Fibroblast of skin of scalp (primary cell): ENCODE measurements at places on chromosomes 2 and 18.

DNA sequence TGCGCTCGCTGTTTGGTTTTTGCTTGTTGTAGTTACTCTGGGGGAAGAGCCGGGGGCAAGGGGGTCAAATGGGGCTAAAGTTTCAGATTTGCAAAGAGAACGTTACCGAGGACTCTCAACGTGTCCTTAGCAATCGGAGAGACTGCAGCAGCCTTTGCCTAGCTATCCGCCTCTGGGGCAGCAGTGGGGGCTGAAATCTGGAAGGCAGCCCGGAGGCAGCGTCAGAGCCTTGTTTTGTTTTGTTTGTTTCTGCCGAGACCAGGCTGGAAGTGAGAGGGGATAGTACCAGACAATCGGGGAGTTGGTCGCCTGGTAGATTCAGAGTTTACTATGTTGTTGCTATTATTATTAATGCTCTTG is 1.2 kb downstream of the CDH20 start:
- DNase-seq = no peak

DNA sequence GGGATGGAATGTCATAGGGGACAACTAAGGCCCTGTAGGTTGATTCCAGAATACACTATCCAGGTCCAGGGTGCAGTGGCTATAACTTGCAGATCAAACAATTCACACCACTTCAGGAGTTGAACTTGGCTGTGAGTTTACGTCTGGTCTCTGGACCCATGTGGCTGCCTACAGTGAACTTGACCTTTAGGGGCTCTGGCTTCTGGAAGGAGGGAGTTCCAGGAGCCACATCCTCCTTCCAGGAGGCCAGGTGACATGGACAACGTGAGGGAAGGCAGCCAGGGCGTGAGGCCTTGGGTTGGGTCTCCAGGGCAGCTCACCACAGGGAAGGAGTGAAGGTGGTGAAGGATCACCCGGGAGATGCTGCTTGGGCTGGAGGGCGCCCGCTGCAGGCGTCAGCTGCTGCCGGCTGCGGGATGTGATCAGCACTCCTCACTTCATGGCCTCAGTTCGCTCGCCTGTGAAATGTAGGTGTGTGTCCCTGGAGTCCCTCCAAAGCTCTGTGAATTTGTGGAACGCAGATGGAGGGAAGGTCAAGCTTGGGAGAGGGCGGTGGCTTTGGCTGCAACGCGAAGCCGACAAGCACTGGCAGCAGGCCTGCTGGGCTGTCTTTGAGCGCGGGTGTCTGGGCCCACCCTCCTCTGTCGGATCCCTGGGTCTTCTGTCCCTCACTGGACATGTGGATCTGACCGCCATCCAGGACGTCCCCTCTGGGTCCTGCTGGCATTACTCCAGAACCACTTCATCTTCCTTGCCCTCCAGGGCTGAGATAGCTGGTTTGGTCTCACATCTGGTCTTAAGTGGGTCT is 146.5 kb downstream of the GLI2 start:
- DNase-seq = no peak

DNA sequence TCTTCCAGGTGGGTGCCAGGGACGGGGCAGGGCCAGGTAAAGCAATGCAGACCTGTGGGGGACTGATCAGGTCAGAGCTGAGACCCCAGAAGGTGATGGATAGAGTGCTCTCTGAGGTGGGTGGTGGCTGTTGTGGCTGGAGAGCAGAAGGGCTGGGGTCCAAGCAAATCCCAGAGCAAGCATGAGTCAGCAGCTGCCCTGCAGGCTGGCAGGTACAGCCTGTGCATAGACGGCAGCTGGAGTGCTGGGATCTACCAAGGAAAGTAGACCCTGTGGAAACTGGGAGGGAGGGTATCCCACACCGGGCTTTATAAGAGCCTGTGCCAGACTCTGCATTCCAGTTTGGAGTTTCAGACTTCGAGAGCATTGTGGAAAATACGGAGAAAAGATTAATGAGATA is 663 bp downstream of the TRIM54 start:
- no peak for DNase-seq

DNA sequence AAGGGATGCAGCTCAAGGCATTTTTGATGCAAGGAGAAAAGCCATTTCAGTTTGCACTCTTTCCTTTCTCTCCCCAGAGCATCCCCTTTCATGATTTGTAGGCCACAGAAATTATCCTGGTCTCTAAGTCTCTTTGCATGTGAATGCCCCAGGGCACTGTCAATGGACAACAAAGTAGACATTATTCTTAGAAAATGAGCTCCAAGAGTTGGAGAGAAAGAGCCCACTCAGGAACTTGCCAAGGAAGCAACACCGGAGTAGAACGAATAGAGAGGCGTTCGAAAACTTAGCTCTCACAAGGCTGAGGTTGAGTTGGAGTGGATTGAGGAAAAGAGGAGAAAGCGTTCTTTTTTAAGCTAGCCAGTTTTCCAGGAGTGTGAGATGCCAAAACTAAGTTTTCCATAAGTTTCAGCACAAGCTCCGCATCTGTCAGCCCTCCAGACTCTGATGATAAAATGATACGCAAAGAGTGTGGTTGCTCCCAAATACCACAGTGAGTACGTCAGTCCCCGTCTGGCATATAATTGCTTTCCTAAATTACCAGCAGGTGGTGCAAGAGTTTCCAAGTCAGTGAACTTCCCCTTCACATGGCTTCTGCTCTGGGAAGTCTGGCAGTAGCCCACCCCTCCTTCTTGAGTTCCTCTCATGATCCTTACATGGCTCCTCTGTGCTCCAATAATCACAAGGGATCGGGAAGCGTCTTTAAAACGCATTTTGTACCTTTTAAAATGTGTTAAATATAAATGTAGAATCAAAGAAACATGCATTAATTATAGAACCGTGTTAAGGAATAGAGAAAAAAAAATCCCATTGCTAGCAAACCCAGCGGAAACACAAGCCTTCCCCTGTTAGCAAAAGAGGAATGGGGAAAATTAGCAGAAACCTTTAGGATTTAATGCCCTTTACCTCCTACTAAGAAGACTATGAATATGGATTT is 1060.6 kb upstream of the FANCL start:
- DNase-seq = peak; percentile 88

DNA sequence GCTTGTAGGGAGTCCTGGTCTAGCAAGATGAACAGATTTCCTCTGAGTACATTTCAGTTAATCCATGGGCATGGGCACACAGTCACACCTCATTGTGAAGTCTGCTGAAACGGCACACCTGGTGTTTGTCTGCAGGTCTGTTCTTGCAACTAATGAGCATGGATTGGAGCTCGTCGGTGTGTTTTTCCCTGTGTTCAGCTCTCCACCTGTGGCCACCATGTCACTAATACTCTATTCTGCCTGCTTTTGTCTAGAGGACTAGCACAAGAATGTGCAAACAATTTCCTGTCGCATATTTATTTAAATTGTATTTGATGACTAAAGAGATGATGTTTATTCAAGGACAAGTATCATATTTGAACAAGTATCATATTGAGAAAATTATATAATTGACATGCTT is 24.5 kb upstream of the PPP4R1 start:
- DNase-seq = no peak

DNA sequence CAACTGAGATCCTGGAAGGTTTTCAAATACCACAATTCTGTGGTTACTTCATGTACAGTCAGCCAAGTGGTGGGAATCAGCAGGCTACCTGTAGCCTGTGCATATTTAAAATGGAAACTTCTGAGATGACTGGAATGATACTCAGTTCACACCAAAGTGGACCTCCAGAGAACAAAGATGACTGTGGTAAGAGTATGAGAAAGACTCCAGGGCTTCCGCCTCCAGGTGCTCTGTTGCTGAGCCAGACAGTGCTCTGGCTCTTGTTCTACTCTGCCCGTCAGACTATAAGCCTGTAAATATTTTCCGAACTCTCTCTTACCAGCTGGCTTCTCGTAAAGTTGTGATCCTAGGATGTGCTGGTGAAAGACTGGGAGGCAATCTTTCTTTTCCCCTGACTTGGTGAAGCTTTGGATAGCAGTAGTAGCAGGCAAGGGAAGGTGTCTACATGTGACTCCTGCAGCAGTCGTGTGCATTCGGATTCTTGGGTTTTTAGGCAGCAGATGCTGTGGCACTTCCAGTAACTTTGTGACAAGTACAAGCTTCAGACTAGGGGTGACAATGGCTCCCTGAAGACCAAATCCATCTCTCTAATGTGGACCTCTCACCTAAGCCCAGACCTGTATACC is 23.1 kb downstream of the ST3GAL5 start:
- DNase-seq = peak; percentile 37

- no peak for DNase-seq
These were observed 133.7 kb downstream of the HAUS1 start for GRCh38 chr18:46237891-46238290.

- DNase-seq = no peak
These were observed 356.7 kb downstream of the TGIF1 start for GRCh38 chr18:3806656-3807055.

- no peak for DNase-seq
These were observed 127.5 kb downstream of the RTP5 start for GRCh38 chr2:241997017-241997416.

GRCh38 chr2:204110338-204110741 is 173.8 kb downstream of the ICOS start:
- DNase-seq = peak; percentile 49
